Dorsolateral prefrontal cortex (tissue), 122 donors: ENCODE measurements at places on chromosomes 11 and 22.

DNA sequence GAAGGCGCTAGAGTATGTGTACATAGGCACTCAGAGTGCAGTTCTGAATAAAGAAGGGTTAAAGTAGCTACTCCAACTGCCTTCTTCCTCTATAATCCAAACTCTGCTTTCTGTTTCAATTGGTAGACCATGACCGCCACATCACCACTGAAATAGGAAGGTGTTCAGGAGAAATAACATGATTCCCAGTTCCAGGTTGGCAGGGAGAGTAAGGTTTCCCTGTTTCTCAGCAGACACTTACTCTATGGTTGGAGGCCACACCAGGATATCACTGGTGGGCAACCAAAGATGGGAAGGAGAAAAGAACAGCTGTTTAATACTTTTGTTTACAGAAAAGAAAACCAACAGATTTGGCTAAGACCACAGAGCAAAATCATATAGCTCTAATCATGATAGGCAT, 37.9 kb downstream of the PAK1 start:
- no peak for DNase-seq

DNA sequence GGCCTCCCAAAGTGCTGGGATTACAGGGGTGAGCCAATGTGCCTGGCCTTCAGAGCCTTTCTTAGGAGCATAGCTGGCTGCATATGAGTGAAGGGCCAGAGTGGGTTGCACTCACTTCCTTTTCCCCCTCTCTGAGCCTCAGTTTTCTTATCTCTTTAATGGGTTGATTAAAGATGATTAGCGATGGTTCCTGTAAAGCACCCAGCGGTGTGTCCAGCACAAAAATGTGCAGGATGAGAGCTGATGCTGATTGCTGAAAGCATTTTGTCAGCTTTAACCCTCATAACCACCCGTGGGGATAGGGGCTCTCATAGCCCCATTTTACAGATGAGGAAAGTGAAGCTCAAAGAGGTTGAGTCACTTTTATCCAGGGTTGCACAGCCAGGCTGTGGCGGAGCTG, 5.5 kb downstream of the CACNA1I start:
- no peak for DNase-seq

DNA sequence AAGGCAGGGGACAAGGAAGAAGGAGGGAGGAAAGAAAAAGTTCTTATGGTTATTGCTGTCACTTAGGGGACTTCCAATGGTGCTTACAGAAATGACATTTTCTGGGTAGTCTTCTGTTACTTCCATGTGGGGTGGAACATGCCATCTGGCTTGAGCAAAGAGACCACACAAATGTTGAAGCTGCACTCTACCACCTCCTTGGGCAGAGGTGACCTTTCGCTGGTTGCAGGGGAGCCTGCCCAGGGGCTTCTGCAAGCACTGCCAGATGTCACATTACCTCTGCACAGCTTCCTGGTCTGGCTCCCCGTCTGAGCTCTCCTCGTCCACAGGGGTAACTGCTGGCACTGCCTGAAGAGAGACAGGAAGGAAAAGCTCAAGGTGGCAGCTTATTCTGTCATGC, 32.6 kb upstream of the APOA1 start:
- no peak for DNase-seq

DNA sequence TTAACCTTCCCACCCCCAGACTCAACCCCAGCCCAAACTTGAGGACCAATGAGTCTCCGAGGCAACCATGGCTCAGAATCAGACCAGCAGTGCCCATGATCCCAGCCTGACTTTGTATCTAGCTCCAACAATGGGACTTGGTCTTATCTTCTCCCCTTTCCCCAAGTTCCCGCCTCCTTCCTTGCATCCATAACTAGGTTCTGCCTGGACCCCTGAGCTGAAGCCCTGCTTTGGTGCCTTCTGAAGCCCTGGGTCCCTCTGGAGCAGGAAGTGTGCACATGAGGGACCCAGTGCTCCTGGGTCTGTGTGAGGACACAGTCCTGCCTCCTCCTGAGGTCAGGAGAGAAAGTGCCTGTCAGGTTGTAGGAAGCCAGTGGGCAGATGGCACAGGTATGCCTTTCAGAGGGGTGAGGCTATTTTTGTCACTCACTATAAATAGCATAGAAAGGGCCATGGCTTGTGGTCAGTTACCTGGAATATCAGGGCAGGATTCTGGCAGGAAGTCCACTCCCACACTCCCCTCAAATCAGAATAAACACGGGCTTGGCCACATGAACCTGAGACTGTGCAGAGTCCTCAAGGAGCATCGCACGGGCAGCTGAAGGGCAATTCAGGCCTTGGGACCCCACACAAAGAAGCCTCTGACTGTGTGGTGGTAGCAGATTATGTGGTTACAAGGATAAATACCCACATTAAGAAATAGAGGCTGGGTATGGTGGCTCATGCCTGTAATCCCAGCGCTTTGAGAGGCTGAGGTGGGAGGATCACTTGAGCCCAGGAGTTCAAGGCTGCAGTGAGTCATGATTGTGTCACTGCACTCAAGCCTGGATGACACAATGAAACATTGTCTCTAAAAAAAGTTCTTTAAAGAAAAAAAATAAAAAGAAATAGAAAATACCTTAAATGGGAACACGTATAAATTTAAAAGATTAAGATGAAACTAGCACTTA, 27.4 kb downstream of the RCN1 start:
- no peak for DNase-seq

GRCh38 chr22:43004362-43005035, 10.4 kb downstream of the PACSIN2 start:
- DNase-seq = no peak

DNA sequence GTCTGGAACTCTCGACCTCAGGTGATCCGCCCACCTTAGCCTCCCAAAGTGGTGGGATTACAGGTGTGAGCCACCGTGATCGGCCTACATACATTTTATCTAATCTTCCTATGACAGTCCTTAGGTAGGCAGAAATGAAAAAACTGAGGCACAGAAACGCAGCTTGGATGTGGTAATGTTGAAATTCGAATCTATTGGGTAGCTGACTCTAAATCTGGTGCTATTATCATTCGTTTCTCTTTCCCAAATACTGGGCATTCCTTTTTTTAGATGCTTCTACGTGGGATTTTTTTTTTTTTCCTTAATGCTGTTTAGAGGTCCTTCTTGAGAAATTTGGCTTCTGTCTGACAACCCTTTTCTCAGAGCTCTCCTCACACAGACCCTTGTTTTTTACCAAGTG, 41.5 kb downstream of the FCHSD2 start:
- no peak for DNase-seq

GRCh38 chr11:44885065-44885810, 65.4 kb downstream of the TP53I11 start:
- DNase-seq = no peak

DNA sequence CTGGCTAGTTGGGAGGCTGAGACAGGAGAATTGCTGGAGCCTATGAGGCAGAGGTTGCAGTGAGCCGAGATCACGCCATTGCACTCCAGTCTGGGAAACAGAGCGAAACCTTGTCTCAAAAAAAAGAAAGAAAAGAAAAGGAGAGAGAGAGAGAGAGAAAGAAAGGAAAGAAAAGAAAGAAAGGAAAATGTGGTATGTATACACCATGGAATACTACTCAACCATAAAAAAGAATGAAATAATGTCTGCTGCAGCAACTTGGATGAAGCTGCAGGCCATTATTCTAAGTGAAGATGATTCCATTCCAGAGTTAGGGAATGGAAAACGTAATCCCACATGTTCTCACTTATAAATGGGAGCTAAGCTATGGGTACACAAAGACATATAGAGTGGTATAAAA, 30.8 kb downstream of the TTC28 start:
- DNase-seq = no peak

DNA sequence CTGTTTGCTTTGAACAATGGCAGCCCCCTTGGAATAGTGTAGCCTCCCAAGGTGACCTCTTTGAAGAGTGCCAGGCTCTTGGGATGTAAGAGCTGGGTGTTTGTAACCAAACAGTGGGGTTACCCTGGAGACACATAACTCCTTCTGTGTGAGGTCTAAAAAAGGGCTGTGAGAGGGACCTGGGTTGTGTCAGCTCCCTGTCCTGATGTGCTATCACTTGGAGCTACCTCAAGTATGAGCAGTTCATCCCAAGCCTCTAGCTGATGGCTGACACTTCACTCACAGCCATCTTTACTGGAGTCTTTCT, 40.2 kb downstream of the TSPAN18 start:
- no peak for DNase-seq

DNA sequence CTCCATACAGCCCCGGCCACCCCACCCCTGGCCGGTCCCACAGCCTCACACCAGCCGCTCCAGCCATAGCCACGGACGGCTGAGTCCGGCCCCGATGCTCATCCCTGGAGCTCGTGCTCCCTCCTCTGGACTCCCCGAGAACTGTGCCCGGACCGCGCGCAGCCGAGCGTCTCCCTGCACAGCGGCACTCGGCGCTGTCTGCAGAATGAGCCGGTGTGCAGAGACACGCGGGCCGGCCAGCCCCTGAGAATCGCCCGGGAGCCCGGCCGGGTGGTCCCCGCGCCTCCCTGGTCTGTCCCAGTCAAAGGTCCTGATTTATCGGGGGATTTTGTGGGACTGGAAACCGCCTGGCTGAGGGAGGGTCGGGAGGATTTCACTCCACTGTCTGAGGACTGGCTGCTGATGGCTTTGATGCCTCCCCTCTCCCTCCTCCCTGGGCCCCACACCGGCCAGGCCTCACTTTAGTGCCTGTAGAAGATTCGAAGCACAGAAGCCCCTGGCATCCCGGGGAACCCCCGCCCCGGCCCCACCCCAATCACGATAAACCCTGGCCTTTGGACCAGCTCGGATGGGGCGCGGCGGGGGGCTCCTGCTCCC, 102.7 kb downstream of the BRD1 start:
- peak; percentile 73 for DNase-seq

DNA sequence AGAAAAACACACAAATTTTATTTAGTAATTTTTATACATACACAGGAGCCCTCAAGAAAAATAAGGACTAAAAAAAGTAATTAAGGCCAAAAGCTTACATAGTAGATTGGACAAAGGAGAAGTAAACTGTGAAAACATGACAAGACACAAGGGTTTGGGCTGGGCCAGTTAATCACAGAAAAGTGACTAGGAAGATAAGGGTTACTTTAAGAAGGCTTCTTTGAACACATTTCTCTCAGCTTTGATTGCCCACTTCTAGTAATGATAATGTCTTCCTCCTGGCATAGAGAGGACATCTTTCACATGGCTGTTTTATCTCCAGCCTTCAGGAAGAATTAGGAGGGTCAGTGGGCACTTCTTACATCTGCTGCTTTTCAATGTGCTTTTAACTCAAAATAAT, 3.4 kb downstream of the RNF141 start:
- DNase-seq = no peak

DNA sequence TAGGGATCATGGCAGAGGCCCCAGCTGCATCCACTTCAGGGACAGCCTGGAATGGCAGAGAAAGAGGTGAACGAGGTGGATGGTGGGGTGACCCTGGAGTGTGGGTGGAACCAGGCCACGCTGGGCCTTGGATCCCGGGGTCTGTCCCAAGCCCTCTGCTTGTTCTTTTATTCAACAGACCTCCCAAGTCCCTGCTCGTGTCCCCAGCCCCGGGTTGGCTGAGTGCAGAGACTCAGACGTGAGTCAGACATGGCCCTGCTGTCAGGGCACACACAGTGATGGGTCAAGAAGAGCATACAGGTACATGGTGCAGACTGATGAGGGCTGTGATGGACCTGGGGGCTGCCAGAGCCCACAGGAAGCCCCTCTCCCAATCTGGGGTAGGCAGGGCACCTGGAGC, 6.6 kb downstream of the ARHGAP8 start:
- no peak for DNase-seq

DNA sequence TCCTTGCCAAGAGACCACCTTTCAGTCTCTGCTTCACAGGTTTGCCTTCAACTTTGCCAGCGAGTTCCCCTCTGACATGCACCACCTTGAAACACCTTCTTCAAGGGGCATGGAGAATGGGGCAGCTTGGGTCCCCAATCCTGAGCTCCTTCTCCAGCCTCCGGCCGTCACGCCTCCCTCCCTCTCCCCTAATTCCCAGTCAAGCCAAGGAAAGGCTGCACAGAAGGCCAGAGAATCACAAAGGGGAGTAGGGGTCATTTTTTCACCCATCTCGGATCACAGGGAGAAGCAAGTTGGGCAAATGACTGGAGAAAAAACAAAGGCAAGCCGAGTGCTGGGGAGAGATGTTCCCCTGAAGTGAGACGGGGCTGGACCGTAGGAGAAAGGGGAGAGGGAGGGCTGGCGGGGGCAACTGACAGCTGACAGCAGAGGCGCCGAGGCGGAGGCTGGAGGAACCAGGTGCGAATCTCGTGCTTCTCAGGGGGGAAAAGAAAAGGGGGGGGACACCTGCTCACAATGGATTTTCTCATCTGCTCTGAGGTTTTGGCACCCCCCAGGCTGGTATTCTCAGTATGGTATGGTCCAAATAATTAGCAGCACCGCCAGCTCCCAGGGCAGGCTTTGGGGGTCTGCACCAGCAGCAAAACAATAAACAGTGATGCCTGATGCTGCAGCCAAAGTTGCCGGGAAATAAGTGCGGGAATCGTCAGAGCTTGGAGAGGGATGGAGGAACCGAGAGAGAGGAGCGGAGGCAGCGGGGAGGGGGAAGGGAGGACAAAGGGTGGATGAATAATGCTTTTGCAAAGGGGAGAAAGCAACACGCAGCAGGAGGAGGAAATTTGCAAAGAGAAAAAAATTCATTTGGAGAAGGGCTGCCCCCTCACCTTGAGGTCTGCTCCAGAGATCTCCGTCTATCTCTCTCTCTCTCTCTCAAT, 644 bp downstream of the YPEL4 start:
- no peak for DNase-seq

DNA sequence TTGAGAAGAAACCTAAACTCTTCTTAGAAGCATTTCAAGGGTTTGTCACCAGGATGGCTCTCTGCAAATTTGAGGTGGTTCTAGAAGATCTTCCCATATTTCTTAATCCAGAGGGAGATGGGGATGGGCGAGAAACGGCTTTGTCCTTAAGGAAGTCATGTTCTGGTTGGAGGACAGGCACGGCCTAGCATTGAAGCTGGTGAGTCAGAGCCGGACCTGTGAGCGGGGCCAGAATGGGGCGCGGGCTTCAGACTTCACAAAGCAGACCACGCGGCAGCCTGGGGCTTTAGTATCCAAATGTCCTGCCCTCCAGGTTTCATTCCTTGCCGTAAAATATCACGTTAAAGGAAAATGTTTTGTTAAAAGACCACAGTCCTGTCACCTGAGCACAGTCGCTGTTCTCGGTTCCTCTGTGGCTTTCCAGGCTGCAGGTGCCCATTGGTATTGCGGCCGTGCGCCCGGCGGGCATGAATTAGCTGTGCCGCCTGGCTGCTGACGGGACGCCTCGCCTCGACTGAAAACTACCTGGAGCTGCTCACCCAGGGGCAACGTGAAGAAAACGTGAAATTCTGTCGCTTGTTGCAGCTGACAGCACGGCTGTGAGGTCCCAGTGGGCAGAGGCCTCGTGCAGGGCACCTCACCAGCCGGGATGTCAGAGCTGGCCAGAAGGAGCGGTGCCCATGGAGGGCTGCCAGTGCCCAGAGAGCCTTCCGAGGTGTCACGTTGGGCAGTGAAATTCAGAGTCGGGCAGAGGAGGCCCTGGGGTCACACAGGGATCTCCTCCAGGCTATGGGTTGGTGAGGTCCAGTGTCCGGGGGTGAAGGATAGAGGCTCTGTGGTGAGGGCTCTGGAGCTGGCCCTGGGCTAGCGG, 59.0 kb downstream of the LRP5 start:
- DNase-seq = no peak
